ENCODE measurements at places on chromosomes 16 and 17.
A peak's percentile ranks its signal among the peaks of the same experiment; 100 is the strongest.

- peak; percentile 75 for DNase-seq
Measured at GRCh38 chr17:74892974-74893911, at the start of gene FADS6. TSS of gene FADS6 (minus strand) at chr17:74893633. CDS start at chr17:74893595, 38 bp downstream.

- DNase-seq, result no peak
Measured at GRCh38 chr16:65919145-65919985, 447.1 kb upstream of the CDH5 start.

DNA sequence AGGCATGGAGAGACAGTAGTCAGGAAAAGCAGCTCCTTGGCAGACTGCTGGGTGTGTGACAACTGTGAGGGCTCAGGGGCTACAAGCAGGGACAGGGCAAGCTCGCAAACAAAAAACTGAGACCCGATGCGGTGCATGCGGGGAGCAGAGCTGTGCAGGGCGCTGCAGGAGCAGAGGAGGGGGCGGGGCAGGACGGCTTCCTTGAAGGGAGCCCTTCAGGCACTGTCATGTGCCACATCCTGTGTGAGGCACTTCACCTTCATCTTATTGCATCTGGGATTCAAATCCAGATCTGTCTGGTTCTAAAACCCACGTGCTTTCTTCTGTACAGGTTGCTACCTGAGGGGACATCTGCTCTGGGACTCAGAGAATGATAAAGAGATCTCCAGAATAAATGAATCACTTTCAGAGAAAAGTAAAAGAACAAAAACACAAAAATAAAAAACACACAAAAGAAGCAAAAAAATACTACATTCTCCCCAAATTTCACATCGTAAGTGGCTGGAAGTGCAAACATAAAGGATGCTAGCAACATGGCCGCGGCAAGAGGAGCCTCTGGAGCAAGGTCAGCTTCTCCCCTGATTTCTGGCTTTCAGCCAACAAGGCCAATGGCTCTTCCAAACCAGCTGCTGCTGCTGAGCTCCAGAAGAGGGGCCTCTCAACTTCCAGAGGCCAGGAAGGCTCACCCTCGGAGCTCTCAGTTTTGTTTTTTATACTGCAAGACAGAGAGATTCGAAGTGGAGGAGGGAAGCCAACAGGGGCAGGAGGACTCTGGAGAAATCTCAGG, 14.2 kb downstream of the LYRM9 start:
- DNase-seq, result no peak

GRCh38 chr16:61684541-61684940, 351.7 kb downstream of the CDH8 start:
- no peak for DNase-seq

DNA sequence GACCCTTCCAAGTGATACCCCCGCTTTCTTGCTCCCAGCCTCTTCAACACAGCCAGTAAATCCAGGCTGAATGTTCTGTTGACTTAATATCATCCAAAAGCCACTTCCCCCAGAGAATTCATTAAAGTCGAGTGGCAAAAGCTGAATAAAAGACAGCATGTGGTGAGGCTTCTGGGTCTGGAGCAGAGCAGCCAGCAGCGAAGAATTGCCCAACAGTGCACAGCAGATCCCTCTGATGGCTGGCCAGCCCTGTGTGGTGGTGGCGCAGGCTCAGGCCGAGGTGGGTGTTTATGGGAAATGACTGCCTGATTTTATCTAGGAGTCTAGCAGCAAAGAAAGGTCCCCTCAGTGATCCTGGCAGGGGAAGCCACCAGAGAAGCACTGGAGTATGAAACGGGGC, 30.3 kb upstream of the RCVRN start:
- DNase-seq, result no peak

GRCh38 chr16:50603206-50604064, 55.2 kb downstream of the NKD1 start:
- no peak for DNase-seq

DNA sequence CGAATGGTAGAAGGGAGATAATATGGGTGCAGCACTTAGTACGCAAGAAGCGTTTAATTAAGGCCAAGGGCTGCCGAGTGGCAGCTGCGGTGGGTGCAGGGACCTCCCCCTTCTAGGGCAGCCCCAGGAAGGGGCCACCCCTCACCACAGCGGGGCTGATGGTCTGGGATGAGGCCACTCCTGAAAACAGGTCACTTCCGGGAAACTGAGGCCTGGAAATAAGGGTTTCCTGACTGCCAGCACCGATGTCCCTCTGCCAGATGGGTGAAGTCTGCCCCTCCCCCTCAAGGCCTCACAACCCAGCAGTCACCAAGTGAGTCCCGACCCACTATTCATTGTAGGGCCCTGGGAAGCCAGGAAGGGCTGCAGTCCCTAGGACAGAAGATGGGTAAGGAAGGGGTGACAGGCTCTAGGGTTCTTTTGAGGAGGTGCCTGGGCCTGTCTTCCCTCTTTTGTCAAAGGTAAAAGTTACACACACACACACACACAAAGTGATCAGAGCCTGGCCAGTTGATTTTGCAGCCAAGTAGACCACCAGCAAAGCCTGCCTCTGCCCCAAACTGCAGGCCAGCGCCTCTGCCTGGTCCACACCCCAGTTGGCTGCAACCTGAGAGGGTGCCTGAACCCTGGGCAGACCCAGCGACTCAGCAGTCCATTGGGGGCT, 12.5 kb downstream of the SREBF1 start:
- no peak for DNase-seq

DNA sequence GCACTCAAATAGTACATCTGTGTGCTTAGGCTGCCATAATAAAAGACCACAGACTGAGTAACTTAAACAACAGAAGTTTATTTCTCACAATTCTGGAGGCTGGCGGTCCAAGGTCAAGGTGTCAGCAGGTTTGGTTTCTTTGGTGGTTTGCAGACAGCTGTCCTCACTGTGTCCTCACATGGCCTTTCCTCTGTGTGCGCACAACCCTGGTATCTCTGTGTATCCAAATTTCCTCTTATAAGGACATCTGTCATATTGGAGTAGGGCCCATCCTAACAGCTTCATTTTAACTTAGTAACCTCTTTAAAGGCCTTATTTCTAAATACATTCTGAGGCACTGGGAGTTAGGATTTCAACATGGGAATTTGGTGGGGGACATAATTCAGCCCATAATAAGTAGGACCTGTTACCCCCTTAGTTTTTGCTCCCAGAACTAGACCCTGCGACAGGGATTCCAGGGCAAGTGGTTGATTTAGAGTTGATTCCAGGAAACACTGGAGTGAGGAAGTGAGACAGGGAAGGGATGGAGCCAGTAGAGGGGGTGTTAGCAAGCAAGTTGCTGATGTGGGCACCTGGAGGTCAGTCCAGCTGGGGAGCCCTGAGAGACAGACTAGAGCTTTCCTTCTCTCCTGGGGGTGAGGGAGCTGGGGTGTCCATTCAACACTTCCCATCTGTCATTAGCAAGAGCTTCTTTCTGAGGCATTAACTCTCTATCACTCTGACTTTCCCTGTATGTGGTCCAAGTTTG, 10.9 kb upstream of the ALKBH5 start:
- no peak for DNase-seq

DNA sequence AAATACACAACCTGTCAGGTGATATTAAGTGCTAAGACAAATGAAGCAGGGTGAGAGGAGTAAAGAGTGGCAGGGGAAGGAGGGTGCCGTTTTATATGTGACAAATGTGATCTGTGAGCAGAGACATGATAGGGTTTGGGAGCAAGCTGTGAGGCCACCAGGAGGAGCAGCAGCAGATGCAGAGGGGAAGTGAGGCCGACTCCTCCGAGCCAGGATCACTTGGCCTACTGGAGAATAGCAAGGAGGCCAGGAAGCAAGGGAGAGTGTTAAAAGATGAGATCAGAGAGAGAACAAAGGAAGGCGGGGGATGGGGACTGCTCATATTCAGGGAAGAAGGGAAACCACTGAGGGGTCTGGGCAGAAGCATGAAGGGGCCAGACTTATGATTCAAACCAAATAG, 129.4 kb downstream of the TANGO6 start:
- peak; percentile 36 for DNase-seq

DNA sequence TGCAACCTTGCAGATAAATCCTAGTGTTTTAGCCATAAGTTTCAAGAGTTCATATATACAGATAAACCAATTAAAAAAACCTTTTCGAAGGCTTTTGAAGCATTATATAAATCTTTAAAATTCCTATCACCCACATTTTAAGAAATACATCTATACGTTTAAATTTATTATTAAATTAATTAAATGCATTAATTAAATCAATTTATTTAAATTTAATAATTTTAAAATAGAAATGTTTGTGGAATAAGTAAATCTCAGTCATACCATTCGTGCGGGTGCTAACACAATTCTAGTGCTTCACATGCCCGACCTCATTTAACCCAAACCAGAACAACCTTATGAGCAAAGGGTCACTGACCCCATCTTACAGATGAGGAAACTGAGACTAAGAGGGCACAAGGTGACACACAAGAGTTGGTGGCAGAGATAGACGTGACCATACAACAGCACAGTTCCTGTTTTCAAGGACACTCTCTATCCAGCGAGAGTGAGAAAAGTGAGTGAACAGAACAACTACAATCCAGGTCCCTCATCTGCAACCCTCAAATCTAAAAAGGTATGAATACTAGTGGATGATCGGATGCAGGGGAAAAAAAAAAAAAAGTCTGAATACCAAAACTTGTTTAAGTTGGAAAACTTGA, 1.4 kb downstream of the NSMCE1 start:
- DNase-seq, result no peak

DNA sequence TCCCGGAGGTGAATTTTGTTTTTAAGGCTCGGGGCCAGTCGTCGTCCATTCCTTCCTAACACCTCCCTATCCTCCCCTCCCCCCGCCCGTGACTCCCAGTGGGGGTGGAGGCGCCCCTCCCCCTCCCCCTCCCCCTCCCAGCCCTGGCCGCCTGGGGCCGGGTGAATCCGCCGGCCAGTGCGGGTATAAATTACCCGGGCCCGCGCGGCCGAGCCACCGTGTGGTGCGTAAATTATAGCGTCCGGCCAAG, 2.0 kb upstream of the GSE1 start:
- peak; percentile 58 for DNase-seq

GRCh38 chr17:82013772-82014321, 8.8 kb downstream of the CENPX start:
- no peak for DNase-seq

DNA sequence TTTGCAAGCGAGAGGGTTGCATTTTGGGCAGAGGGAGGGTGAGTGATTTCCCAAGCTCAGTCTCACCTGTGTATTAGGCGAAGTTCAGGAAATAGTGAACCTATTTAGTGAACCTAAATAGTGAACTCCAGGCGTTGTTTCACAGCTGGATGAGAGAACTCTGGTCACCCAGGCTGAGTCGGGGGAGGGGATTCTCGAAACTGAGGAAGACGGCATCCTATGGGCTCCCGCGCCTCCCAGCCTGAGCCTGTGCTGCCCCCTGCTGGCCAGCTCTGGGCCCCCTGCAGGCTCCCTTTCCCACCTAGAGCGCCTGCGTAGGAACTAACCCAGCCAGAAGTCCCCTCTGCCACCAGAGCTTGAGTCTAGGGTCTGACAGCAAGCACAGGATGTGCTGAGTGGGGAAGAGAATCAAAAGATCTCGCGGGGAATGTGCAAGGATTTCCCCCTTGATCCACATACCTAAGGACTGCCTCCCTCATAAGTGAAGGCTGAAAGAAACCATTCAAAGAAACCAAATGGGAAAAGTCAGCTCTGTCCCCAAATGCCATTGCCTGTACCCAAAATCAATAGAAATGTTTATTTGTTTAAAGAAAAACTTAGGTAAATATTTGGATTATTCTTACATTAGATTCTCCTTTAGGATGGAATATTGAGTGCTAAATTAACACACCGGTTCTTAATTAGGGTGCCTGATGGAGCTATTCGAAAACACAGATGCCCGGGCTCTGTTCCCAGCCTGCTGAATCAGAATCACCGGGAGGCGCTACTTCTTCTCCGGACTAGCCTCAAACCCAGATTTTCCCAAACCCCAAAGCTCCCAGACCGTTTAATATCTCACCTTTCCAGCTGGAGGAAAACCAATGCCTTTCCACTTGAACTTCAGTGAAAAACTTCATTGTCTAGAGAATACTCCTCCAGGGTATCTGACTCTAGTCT, 14.8 kb upstream of the MARVELD3 start:
- DNase-seq, result peak; percentile 91

GRCh38 chr16:8910811-8911210, 28.7 kb downstream of the LITAFD start:
- no peak for DNase-seq

GRCh38 chr17:2947588-2947950, 115.8 kb downstream of the OR1D5 start:
- no peak for DNase-seq

DNA sequence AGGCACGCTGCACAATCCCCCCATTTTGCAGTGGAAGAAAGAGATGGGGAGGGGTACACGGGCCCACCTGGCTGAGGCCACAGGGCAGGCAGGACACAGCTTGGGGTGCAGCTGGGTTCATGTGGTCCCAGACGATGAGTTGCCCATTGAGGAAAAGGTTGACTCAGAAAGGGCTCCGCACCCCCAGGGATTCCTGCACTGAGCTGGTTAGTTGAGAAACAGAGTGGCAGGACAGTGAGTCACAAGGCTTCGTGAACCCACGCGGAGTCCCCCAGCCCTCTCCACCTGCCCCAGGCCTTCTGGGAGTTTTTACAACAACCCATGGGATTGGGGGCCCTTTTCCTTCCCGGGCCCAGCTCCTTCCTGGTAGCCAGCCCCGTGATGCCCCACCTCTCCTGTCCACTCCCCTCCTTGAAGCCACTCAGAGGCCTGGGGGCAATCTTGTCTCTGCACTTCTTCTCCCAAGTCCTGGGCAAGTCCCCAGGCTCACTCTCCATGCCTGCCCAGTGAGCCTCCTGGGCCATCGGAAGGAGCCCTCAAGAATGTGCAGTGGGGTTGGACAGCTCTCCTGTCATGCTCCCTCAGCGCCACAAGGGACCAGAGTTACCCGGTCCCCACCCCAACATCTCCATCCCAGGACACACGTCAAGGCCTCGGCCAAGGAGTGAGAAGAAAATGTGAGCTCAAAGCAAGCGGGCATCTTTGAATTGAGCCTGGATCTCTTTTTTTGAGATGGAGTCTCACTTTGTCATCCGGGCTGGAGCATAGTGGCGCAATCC, 251.2 kb downstream of the PARN start:
- DNase-seq, result no peak

- DNase-seq, result no peak
Measured at GRCh38 chr17:7382901-7383300, 2.0 kb downstream of the TNK1 start.

DNA sequence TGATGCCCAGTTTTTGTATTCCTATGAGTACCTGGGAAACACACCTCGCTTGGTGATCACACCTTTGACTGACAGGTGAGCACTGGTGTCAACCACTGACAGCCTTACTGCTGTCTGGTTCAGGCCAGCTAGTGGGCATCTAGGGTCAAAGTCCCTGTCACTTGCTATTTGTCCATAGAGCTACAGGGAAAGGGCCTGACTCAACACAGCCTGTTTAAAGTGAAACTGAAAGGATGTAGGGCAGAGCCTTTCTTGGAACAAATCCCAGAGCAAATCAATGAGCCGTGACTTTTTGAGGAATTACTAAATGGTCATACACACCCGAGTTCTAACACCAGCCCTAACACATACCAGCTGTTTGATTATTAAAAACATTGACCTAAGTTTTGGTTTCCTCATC, 106.8 kb downstream of the DNAH9 start:
- DNase-seq, result no peak

DNA sequence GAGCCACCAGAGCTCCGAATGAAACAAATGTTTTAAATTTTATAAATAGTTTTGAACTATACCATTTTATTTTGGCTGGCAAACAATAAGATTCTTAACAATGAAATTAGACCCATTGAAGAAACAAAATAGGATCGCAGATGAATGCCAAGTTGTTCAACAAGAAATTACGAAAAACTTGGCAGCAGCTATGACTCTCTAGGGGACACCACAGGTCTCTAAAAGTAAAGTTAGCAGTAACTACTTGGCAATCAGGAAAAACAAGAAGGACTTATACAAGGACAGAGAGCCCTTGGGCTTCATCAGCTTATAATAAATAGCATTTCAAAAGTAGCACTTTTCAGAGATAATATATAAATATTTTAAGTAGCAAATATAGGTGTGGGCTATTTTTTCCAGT, 603.8 kb upstream of the PSMD7 start:
- no peak for DNase-seq

Data from K562 (cell line).